ENCODE measurements at places on chromosomes 16 and 17. TPM values are rescaled to one million over a fixed set of nuclear protein-coding genes. Genes with fewer than 3 reads are reported as not detected.

Gene TMC8
- 340 TPM for total RNA-seq

Gene CCL23
- not detected for total RNA-seq

Gene GGNBP2
- total RNA-seq, result 136 TPM

Gene RBL2
- total RNA-seq, result 248 TPM

DNA sequence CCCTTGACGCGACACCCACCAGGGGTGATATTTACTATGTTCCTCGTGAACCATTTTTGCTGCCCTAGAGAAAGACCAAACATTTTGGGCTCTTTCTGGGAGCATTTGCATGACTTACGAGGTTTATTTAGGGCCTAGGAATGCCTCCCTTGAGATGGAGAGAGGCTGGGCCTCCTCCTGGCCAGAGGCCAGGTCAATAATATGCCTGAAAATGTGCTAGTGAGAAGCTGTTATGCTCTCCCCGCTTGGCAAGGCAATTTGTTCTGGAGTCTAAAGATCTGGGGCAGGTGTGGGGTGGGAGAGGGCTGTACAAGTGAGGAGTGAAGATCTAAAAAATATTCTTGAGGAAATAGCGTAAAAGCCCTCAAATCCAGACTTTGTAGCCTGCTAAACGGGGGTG, 587.3 kb upstream of the CDH5 start:
- no peak for DNase-seq

DNA sequence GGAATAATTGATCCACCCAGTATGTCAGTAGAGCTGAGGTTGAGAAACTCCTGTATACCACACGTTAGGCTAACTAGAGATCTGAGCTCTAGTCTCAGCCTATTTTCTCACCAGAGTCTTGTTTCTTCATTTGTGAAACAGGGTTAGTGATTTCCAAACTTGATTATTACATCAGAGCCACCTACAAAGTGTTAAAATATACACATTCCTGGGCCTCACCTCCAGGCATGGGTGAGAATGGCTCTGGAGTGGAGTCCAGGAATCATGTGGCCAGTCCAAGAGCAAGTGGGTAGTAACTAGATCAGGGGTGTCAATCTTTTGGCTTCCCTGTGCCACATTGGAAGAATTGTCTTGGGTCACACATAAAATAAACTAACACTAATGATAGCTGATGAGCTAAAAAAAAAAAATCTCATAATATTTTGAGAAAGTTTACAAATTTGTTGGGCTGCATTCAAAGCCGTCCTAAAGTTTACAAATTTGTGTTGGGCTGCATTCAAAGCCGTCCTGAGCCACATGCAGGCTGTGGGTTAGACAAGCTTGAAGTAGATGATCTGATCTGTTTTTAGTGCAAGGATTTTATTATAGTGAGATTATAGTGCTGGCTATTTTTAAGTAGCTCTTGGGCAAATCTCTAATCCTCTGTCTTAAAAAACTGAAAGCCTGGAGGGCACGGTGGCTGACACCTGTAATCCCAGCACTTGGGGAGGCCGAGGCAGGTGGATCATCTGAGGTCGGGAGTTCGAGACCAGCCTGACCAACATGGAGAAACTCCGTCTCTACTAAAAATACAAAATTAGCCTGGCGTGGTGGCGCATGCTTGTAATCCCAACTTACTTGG, 20.4 kb downstream of the PRCD start:
- DNase-seq, result no peak

DNA sequence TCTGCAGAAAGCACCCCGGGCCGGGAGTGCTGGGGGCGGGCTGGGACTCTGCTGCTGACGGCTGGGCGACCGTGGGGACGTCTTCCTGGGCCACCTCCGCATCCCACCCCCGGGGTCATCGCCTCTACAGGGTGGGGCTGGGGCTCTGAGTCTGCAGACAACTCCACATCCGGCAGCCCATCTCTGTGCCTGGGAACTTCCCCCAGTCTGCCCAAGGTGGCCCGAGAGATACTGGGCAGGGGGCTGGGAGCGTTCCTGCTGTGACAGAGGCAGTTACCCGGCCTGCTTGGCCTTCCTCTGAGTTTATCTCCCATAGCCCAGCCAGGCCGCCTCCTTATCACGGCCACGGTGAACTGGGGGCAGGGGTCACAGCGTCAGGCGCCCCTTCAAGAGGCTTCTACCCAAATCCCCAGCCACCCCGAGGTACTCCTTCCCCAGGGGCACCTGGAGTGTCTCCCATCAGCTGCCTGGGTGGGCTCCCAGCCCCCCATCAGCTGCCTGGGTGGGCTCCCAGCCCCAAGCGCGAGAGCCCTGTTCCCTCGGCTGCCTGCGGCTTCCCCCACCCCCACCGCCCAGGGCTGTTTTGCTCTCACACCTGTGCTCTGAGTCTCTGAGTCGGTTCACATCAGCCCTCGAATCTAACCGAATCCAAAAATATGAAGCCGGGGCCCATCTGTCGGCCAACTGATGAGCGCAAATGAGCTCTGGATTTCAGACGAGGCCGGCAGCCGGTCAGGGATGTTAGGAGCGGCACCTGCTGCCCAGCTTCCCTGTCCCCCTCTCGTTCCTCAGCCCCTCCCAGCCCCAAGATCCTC, 15.6 kb upstream of the CBFA2T3 start:
- no peak for DNase-seq

DNA sequence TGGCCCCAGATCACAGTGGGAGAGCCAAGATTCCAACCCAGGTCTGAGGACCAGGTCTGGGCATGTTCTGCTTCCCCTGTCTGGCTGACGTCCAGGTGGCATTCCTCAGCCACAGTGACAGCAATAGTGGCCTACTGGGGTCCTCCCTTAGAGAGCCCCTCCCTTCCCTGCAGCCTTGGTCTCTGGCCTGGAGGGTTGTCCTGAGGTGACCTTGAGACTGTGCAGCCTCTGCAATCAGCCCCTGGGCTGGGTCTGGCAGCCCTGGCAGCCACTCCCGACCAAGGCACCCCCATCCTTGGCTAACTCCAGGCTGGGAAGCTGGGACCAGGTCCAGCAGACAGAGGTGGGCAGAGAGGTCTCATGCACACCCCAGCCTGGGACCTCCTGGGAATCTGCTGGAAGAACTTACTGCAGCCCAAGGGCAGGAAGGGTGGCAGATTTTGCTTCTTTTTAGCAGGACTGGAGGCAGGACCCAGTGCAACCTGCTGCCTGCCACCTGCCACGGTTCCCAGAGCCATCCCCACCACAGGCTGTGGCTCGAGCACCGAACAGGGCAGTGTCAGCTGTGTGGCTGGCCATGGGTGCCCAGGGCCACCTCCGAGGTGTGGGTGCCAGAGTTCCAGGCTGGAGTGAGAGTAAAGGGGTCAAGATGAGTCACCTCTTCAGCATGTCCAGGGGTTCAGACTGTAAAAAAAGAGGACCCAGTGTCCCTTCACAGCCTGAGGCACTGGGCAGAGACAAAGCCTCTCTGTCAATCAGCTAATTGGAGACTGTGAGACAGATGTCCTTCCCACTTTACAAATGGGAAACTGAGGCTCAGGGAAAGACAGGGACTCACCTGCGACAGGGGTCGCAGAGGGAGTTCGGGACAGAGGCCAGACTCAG, 12.6 kb downstream of the GRB7 start:
- DNase-seq, result peak; percentile 29

DNA sequence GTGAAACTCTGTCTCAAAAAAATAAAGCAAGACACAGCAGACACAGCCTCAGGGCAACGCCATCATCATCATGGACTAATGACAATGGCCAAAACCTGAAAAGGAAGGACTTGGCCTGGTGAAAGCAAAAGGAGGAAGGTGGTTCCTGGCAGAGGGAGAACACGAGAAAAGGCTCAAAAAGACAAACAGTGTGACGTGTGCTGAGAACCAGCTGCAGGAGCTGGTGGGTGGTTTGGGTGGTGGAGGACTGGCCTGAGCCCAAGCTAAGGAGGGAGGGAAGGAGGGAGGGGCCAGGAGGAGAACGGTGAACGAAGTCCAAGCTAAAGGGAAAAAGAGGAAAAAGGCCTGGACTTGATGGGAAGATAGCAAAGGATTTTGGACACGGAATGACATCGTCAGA, 85.1 kb downstream of the SLC39A11 start:
- DNase-seq, result no peak

GRCh38 chr17:17346428-17347233, 43.5 kb downstream of the NT5M start:
- peak; percentile 22 for DNase-seq

DNA sequence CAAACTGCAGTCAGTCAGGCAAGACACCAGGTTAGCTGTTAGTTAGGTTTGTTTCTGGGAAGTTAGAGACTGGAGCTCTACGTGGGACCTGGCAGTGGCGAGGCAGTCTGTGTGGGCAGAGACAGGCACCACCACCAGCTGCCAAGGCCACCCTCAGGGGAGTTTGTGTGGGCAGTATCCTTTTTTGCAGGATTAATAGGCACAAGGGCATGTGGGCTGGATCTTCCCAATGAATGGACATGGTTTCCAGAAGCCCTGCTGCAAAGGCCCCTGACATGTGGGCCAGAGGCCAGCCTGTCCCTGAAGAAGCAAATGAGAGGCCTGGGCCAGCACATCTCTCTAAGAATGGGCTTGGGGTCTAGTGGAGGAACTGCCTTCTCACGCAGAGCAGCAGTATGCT, 19.2 kb upstream of the SREBF1 start:
- no peak for DNase-seq

DNA sequence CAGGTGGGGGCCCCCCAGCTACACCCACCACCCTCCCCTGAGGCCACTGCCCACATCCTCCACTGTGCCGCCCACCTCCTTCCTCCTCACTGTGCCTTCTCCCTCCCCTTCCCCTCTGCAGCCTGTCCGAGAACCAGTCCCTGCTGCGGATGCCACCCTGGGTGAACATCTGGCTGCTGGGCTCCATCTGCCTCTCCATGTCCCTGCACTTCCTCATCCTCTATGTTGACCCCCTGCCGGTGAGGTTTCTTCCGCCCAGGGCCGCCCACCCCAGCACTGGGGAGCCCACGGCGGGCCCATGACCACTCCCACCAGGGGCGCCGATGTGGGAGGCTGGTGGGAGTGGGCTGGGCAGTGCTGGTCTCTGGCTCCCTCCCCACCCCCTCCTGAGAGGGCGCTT, 22.1 kb downstream of the RABEP2 start:
- no peak for DNase-seq

- peak; percentile 62 for DNase-seq
Observed at GRCh38 chr16:17470908-17471718, at the start of gene XYLT1. XYLT1 (minus strand) TSS chr16:17470960; CDS start chr16:17470796, 164 bp downstream.

- DNase-seq, result no peak
Observed at GRCh38 chr16:57106767-57107166, 14.4 kb downstream of the CPNE2 start.

- DNase-seq, result no peak
Observed at GRCh38 chr17:47295874-47296255, 27.9 kb upstream of the EFCAB13 start.
